Fibroblast of villous mesenchyme (primary cell): ENCODE measurements at places on chromosomes 12 and 14. TPM values are rescaled to one million over a fixed set of nuclear protein-coding genes. Genes with fewer than 3 reads are reported as not detected.

The SLC35E3 gene
- 2.6 and 6.5 TPM in 2 replicates for total RNA-seq

The ZDHHC22 gene
- total RNA-seq = not detected in 2 replicates

The KRT76 gene
- total RNA-seq = not detected in 2 replicates

The CLEC6A gene
- total RNA-seq = not detected in 2 replicates

The SCARB1 gene
- 22.5 and 28.5 TPM in 2 replicates for total RNA-seq

The SLC7A7 gene
- 3.9 and 5.5 TPM in 2 replicates for total RNA-seq

The HOXC4 gene
- total RNA-seq = under 0.01 and 1.6 TPM in 2 replicates

The MANSC4 gene
- not detected in 2 replicates for total RNA-seq

The PTPN6 gene
- total RNA-seq = not detected in 2 replicates

The EPYC gene
- total RNA-seq = not detected in 2 replicates

The MYH6 gene
- not detected in 2 replicates for total RNA-seq

The TAS2R43 gene
- 3.5 and 4.5 TPM in 2 replicates for total RNA-seq

The EXOC3L4 gene
- total RNA-seq = under 0.01 TPM in 1 of 2 replicates, not detected in the other

The C14orf119 gene
- 48.0 and 66.1 TPM in 2 replicates for total RNA-seq

The DTX1 gene
- total RNA-seq = not detected in 2 replicates

The SELPLG gene
- 1.3 and 2.2 TPM in 2 replicates for total RNA-seq

The GUCY2C gene
- not detected in 2 replicates for total RNA-seq

The PRIMA1 gene
- not detected in 2 replicates for total RNA-seq

The TMEM117 gene
- total RNA-seq = 10.8 and 13.5 TPM in 2 replicates

The TEX52 gene
- not detected in 2 replicates for total RNA-seq

The PITPNM2 gene
- 3.9 and 4.2 TPM in 2 replicates for total RNA-seq

The KRT77 gene
- not detected in 2 replicates for total RNA-seq

The APOF gene
- not detected in 2 replicates for total RNA-seq

The SNRPF gene
- total RNA-seq = 7.7 and 13.4 TPM in 2 replicates

The FOXN4 gene
- not detected in 2 replicates for total RNA-seq

The DNAH10 gene
- total RNA-seq = 0.43 and 0.64 TPM in 2 replicates

The PSMD9 gene
- 28.9 and 35.1 TPM in 2 replicates for total RNA-seq

The PRR4 gene
- total RNA-seq = 2.3 and 3.5 TPM in 2 replicates

The KRT86 gene
- total RNA-seq = under 0.01 TPM in 1 of 2 replicates, not detected in the other

The PTPRB gene
- total RNA-seq = 0.43 and 0.97 TPM in 2 replicates

The KRT2 gene
- total RNA-seq = not detected in 2 replicates

The AQP2 gene
- total RNA-seq = not detected in 2 replicates

The NPFF gene
- not detected in 2 replicates for total RNA-seq

The KIF26A gene
- under 0.01 TPM in 2 replicates for total RNA-seq

The EID3 gene
- total RNA-seq = 11.6 and 25.0 TPM in 2 replicates

The KLHL33 gene
- total RNA-seq = under 0.01 and 0.43 TPM in 2 replicates

The TDRD9 gene
- 0.32 and 0.86 TPM in 2 replicates for total RNA-seq

The GALNT6 gene
- 32.2 and 66.9 TPM in 2 replicates for total RNA-seq

The ZNF219 gene
- 1.7 and 2.6 TPM in 2 replicates for total RNA-seq

The TC2N gene
- total RNA-seq = 0.97 and 1.3 TPM in 2 replicates

The LETMD1 gene
- 23.7 and 25.8 TPM in 2 replicates for total RNA-seq

The TOMM20L gene
- not detected in 2 replicates for total RNA-seq

The COX8C gene
- total RNA-seq = not detected in 2 replicates

The COCH gene
- total RNA-seq = under 0.01 and 9.0 TPM in 2 replicates

The NINJ2 gene
- 0.32 and 0.43 TPM in 2 replicates for total RNA-seq

The ITGA7 gene
- 1.3 TPM in 2 replicates for total RNA-seq

The KRT81 gene
- not detected in 2 replicates for total RNA-seq

The NGB gene
- total RNA-seq = not detected in 2 replicates

The TRIAP1 gene
- 18.7 and 30.7 TPM in 2 replicates for total RNA-seq

The P2RX2 gene
- total RNA-seq = not detected in 2 replicates

The KRT79 gene
- total RNA-seq = not detected in 2 replicates

The CIROP gene
- total RNA-seq = not detected in 2 replicates

The SIX6 gene
- not detected in 2 replicates for total RNA-seq

The SERPINA10 gene
- not detected in 2 replicates for total RNA-seq

The IL22 gene
- not detected in 2 replicates for total RNA-seq

The SDSL gene
- total RNA-seq = 3.5 and 5.2 TPM in 2 replicates

The FOXM1 gene
- 16.4 and 17.7 TPM in 2 replicates for total RNA-seq

The GLI1 gene
- 0.86 and 1.9 TPM in 2 replicates for total RNA-seq
